Stimulated activated CD8-positive, alpha-beta memory T cell treated with anti-CD3 and anti-CD28 coated beads, Interleukin-4, amount 100 ng/mL, for 24 hours (primary cell): ENCODE measurements at places on chromosomes 5 and 9.

- DNase-seq: no peak
Observed at GRCh38 chr5:129115680-129116079, 21.1 kb downstream of the ISOC1 start.

DNA sequence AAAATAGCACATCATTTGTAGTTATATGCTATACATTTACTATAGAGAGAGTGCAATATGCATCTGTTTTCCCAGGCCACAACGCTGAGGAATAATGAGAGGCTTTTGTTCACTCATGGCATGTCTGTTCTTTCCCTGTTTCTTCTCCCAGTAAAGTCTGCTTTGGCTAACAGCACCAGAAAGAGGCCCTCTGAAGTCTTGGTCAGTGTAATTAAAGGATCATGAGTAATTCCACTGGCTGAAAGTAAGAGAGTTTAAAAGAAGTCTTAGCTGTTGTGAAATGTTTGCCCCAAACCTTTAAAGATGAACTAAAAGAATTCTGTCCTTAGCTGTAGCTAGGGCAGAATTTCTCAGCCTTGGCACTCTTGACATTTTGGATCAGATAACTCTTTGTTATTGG, 228.8 kb downstream of the TLE4 start:
- no peak for DNase-seq

DNA sequence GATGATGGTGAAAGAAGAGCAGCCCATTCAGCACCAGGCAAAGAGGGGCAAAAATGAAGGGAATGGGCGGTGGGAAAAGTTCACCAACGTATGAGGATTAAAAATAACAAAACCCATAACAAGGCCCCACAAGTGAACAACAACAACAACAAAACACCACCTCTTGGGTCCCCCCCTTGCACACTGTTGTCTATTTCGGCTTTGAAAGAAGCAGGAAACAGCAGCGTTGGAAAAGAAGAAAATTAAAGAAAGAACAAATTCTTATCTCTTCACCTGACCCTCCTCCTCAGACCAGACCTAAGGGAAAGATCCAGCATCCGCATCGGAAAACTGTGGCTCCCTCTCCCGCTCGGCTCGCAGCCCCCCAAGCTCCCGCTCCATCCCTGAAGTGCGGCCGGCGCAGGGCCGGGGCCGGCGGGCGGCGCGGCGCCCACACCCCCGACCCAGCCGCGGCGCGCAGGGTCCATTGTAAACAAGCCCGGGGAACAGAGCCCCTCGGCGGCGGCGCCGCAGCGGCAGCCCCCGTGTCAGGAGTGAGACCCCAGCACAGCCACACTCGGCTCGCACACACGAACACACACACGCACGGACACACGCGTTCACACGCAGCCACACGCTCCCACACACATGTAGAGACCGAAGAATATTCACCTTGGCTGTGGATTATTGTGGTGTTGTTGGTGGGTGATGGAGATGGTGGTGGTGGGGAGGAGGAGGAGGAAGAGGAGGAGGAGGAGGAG, 535 bp downstream of the RFX3 start:
- DNase-seq: no peak

DNA sequence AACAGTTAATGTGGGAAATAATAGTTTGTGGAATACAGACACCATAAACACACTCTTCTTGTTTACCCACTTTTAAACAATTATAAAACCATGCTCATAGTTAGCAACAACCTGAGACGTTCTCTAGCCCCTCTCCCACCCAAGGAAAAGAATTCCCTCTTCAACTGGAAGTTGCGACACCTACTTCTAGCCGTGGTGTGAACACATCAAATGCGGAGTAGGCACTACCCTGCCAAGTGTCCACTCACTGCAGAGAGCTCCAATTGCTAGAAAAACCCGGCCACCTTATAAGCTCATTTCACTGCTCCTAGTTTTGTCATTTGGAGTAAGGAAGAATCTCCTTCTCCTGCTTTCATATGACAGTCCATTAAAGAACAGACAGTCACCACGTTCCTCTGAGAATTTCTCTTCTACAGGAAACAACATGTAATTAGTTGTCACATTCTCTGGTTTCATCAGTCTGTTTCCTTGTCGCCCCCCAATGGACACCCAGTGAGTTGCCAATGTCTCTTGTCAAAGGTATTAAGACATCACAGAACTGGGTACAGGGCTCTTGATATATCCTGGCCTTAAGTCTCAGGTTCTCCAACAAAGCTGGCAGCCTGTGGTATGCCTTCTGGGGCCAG, 47.3 kb downstream of the PRLR start:
- DNase-seq: no peak

DNA sequence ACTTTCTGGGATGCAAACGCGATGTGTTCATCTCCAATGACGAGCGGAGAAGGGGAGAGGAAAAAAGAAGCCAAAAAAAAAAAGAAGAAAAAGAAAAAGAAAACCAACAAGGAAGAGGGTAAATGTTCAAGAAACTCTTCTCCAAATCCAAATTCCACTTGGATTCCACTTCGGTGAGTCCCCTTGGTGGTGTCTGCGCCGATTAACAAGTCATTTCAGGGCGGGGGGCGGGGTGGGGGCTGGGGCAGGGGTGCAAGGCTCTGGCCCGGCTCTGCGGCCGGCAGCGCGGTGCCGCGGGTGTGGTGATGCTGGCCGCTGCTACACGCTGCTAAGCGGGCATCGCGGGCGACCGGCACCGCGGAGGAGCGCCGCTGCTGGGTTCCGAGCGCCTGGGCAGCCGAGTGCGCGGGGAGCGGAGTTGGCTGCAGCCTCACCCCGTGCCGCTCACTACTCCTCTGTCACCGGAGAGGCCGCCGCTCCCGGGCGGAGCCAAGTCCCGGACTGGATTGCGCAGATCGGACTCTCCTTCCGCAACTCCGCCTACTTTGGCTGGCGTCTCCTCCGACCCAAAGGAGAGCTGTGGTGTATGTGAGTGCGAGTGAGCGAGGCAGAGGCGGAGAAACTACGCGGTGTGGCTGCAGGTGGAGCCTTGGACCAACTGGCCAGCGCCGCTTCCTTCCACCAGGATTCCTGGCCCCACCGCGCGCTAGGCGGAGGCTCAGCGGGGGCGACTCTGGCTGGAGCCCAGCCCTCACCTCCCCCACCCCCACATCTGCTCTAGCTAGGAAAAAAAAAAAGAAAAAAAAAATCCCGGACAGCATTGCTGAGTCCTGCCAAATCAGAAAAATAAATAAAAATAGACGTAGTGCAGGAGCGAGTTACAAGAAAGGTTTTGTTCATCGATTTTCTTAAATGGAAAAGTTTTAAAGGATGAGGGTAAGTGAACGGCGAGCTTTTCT, at the start of gene SEMA6A:
SEMA6A (minus strand) TSS at position 457 of the 959 bp plus-strand sequence. CDS start 69,879 bp downstream, outside the sequence.
- DNase-seq: peak; percentile 42

- DNase-seq: no peak
Observed at GRCh38 chr5:36575361-36575781, 31.0 kb upstream of the SLC1A3 start.

- DNase-seq: no peak
Observed at GRCh38 chr5:73218552-73219171, 45.7 kb downstream of the TMEM174 start.

DNA sequence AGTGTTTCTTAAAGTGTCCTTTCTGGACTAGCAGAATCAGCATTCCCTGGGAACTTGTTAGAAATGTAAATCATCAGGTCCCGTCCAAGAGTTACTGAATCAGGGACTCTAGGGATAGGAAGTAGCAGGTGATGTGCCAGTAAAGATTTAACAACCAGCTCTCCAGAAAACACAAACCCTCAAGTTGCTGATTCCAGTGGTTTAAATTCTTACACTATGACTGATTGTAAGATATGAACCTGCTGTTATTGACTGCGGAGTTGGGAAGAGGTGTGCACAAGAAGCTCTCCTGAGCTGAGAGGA, 39.1 kb upstream of the BASP1 start:
- DNase-seq: no peak
